RWPE2 (cell line): ENCODE measurements at places on chromosomes 12 and 14.
A peak's percentile ranks its signal among the peaks of the same experiment; 100 is the strongest.

DNA sequence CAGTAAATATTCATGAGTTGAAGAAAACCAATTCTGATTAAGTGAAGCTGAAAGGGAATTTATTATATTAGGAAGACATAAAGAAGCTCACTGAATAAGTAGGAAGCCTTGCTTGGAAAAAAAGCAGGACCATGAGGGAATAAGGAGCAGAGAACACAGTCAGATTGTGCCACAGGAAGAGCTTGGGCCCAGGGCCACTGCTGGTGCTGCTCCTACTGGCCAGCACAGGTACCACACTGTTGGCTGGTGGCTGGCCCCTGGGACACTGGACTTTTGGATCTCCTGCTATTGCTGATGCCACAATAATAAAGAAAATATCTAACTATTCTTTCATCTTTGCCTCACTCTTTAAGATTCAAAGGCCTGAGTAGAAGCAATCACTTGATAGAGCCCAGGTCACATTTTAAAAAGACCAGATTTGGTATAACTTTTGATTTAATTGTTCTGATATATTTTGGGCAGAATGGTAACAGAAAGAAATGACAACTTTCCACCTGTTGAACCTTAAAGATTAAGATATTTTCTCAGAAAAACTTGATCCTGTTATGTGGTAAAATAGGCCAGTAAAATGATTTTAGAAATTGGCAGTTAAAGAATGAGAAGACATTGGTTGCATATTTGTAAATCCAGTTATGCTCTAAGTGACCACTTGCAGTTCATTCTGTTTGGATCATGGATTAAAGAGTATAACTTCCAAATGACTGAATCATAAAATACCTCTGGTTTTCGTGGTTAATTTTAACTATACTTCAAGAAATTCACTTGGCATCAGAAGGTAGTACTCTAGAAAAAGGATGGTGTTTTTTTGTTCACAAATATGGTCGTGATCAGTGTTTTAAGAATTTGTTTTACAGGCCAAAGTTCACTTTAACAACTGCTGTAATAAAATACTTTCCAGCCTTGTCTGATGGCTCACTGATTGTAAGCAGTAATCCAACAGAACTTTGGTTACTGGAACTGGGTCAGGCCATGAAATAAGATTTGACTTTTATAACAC is 68.3 kb downstream of the DERA start:
- H3K4me1 ChIP-seq, result peaks cover 8% of the 10 kb centered on the region
- no peak overlapping the region for H3K4me3 ChIP-seq
- no peak for DNase-seq
- peak overlapping the region; percentile 43 for H3K27ac ChIP-seq
- no peaks in the 10 kb centered on the region for H3K27me3 ChIP-seq

GRCh38 chr14:23563473-23564180 is 4.0 kb downstream of the AP1G2 start:
- H3K27ac ChIP-seq, result no peak overlapping the region
- H3K36me3 ChIP-seq, result peaks cover 74% of the 10 kb centered on the region
- no peak for DNase-seq
- H3K4me3 ChIP-seq, result no peak overlapping the region
- H3K4me1 ChIP-seq, result peaks cover 4% of the 10 kb centered on the region

DNA sequence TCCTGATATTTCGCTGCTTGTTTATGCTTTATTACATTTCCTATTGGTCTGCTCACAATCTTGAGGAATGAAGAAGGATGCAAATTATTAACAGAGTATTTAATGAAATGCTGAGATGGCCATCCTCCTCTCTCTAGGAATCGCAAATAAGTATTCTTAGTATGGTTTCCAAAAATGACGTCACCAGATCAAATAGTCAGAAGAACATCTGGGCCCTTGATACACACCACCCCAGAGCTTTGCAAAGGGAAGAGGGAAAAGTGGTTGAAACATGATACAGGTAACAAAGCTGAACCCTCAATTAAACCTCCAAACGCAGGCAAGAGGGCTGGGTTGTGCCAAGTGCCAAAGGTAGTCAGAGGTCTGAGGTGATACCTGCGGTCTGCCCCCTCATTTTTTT is 107.3 kb downstream of the BCL11B start:
- no peak for DNase-seq
- H3K4me3 ChIP-seq, result no peak overlapping the region
- no peak overlapping the region for H3K27ac ChIP-seq
- no peaks in the 10 kb centered on the region for H3K36me3 ChIP-seq

GRCh38 chr14:103073367-103073875 is 10.6 kb upstream of the LBHD2 start:
- no peaks in the 10 kb centered on the region for H3K27me3 ChIP-seq
- H3K36me3 ChIP-seq, result no peaks in the 10 kb centered on the region
- no peak for DNase-seq

GRCh38 chr12:99766408-99766807 is 118.9 kb downstream of the GARIN6 start:
- no peak for DNase-seq
- no peaks in the 10 kb centered on the region for H3K27me3 ChIP-seq
- H3K27ac ChIP-seq, result no peak overlapping the region
- H3K4me1 ChIP-seq, result no peaks in the 10 kb centered on the region

GRCh38 chr12:3046441-3047200 is 30.6 kb upstream of the TSPAN9 start:
- no peaks in the 10 kb centered on the region for H3K27me3 ChIP-seq
- no peaks in the 10 kb centered on the region for H3K4me1 ChIP-seq
- DNase-seq, result no peak

- no peak overlapping the region for H3K27ac ChIP-seq
- H3K4me3 ChIP-seq, result no peak overlapping the region
- no peak for DNase-seq
- H3K36me3 ChIP-seq, result no peaks in the 10 kb centered on the region
- H3K27me3 ChIP-seq, result peaks cover 3% of the 10 kb centered on the region
- H3K4me1 ChIP-seq, result peaks cover under 1% of the 10 kb centered on the region
Observed at GRCh38 chr14:60344751-60345150, 95.7 kb downstream of the PPM1A start.

DNA sequence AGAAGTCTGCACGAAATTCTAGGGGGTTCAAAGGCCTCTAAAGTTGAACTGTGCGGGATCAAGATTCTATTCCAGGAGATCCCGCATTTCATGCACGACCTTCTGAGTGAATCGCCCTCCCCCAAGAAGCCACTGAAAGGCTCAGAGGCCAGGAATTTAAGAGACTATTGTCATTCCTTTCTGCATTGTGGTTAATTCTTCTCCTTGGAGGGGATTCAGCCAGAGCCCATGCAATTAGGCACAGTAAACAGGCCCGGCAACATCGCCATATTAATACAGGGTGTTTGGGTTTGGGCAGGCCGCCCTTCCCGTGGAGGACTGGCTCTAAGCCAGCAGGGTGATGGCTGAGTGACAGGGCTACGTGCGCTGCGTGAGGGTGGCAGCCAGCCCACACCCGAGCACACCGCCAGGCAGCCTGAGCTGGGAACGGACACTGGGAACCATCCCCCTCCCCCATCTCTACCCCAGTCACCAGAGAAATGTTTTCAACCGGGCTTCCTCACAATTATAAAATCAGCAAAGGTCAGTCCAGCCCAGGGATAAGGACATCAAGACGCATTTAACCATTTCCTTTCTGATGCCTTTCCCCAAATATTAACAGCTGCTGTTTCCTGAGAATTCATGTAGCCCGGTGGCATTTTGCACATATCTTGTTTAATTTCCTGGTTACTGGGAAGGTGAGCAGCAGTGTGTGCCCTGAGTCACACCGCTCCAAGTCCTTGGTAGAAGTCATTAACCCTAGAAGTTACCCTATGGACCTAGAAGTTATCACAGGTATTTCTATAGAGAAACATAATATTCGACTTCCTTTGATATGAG is 12.5 kb downstream of the EGLN3 start:
- H3K4me3 ChIP-seq, result no peak overlapping the region
- peak overlapping the region; percentile 53 for H3K27ac ChIP-seq
- H3K27me3 ChIP-seq, result no peaks in the 10 kb centered on the region
- H3K36me3 ChIP-seq, result no peaks in the 10 kb centered on the region
- H3K4me1 ChIP-seq, result peaks cover 31% of the 10 kb centered on the region

DNA sequence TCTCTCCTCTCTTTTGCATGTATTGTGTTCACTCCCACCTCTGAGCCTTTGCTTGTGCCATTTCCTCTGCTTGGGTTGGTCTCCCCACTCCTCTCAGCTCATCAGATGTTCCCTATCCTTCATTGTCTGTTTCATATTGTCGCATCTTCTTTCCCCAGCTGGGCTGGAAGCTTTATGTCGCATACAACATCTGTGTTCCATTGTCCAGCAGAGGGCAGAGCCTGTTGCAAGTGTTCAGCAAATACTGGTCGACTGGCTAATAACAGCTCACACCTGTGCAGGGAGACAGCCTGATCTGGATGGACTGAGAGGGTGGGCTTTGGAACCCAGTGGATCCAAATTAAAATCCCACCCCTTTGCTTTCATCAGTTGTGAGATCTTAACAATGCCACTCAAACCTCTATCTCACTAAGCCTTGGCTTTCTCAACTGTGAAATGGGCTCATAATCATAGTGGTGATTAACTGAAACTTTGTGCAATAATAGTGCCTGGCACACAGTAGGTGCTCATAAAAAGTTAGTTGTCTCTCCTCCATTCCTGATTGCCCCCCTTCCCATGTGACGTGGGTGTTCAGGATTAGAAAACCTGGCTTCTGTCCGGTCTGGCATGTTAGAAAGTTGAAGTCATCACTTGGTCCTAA is 75.8 kb downstream of the RIN3 start:
- H3K36me3 ChIP-seq, result no peaks in the 10 kb centered on the region
- H3K4me3 ChIP-seq, result no peak overlapping the region
- DNase-seq, result no peak
- H3K27me3 ChIP-seq, result no peaks in the 10 kb centered on the region
- no peaks in the 10 kb centered on the region for H3K4me1 ChIP-seq

DNA sequence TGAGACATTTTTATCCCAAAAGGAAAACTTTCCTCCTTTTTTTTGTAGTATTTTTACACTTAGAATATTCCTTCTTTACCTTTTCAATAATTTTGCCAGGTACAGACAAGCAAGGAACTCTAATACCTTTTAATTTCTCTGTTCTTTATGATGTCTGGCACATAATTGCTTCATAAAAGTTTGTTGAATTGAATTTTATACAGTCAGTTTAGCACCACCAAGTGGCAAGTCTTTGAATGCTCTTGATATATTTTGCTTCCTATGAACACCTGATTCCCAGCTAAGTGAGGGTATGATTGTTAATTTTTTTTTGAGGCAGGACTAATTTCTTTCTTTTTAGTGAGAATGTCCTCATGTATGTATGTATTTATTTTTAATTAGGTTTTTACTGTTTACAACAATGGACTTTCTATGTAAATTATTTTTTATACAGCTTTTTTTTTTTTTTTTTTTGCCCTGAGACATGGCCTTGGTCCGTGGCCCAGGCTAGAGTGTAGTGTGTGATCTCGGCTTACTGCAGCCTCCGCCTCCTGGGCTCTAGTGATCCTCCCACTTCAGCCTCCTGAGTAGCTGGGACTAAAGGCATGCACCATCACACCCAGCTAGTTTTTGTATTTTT is 6.9 kb downstream of the TBC1D15 start:
- H3K27me3 ChIP-seq, result no peaks in the 10 kb centered on the region
- no peak overlapping the region for H3K27ac ChIP-seq
- DNase-seq, result no peak
- H3K4me3 ChIP-seq, result no peak overlapping the region
- H3K36me3 ChIP-seq, result peaks cover 11% of the 10 kb centered on the region

DNA sequence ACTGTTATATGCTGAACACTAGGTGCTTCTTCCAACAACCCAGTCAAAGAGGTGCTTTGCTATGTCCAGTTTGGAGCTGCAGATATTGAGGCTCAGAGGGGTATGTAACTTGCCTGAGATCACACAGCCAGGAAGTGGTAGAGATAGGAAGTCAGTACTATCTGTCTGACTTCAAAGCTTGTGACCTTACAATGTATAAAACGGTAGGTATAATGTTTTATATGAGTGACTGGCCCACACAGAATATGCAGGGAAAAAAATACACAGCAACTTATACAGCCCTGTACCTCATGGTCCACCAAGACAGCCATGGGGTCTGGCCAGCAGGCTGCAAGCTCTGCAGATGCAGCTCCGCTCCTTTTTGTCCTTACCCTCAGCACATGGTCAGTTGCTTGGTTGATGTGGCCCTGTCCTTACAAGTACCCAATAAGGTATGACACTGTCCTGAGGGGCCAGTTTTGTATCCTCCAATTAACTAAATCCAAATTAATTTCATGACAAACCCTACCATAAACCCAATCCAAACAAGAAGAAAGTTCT is 3.9 kb upstream of the KRT4 start:
- H3K27me3 ChIP-seq, result no peaks in the 10 kb centered on the region
- no peak for DNase-seq
- H3K4me3 ChIP-seq, result no peak overlapping the region
- H3K27ac ChIP-seq, result no peak overlapping the region
- H3K36me3 ChIP-seq, result no peaks in the 10 kb centered on the region
- H3K4me1 ChIP-seq, result no peaks in the 10 kb centered on the region

GRCh38 chr12:12964255-12964654 is 12.3 kb upstream of the GPRC5D start:
- no peaks in the 10 kb centered on the region for H3K36me3 ChIP-seq
- no peak overlapping the region for H3K4me3 ChIP-seq
- no peak for DNase-seq
- H3K27me3 ChIP-seq, result no peaks in the 10 kb centered on the region
- H3K4me1 ChIP-seq, result no peaks in the 10 kb centered on the region

- no peak overlapping the region for H3K27ac ChIP-seq
- no peaks in the 10 kb centered on the region for H3K36me3 ChIP-seq
- H3K4me1 ChIP-seq, result no peaks in the 10 kb centered on the region
- DNase-seq, result no peak
Observed at GRCh38 chr12:84058136-84058535, 854.5 kb downstream of the SLC6A15 start.

DNA sequence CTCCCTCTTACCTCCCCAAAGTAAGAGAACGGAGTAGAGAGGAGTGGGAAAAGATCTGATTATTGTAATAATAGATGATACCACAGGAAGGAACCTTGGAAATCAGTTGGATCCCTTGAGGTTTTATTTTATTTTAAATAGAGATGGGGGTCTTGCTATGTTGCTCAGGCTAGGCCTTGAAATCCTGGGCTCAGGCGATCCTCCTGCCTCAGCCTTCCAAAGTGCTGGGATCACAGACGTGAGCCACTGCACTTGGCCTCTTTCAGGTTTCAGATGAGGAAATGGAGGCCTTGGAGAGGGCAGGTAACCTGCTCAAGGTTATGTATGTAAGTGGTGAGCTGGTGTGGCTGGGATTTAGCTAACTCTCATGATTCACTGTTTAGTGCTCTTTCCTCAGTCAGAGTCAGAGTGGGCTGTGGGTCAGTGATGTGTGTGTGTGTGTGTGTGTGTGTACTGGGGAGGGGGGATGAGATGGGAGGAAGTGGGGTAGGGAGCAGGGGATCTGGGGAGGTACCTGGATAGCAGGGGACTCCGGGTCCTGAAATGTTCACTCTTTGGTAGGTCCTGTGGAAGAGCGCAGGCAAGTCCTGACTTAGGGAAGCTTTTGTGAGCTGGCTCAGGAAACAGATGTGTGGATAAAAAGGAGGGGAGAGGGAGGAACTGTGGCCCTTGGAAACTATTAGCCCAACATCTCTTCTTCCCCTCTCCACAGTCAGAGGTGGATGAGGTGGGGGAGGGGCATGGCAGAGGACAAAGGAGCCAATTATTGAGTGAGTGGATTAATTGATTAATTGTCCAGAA is 4.7 kb upstream of the CISTR start:
- peaks cover 19% of the 10 kb centered on the region for H3K27me3 ChIP-seq
- no peak overlapping the region for H3K27ac ChIP-seq
- DNase-seq, result no peak
- no peaks in the 10 kb centered on the region for H3K36me3 ChIP-seq
- H3K4me1 ChIP-seq, result no peaks in the 10 kb centered on the region

GRCh38 chr12:22287776-22288621 is 46.5 kb downstream of the ST8SIA1 start:
- no peak for DNase-seq
- peaks cover 6% of the 10 kb centered on the region for H3K4me1 ChIP-seq
- no peaks in the 10 kb centered on the region for H3K27me3 ChIP-seq

GRCh38 chr14:32201193-32201815 is 541 bp upstream of the RNU6-7 start:
- H3K4me3 ChIP-seq, result peak overlapping the region; percentile 70
- H3K27me3 ChIP-seq, result no peaks in the 10 kb centered on the region
- peaks cover 6% of the 10 kb centered on the region for H3K4me1 ChIP-seq
